DMS79 treated with DMSO at 0.1 percent for 48 hours (cell line): ENCODE measurements at places on chromosomes 7 and 10.

GRCh38 chr7:113349339-113349738 lies 231.0 kb upstream of the SMIM30 start:
- no peak for DNase-seq

DNA sequence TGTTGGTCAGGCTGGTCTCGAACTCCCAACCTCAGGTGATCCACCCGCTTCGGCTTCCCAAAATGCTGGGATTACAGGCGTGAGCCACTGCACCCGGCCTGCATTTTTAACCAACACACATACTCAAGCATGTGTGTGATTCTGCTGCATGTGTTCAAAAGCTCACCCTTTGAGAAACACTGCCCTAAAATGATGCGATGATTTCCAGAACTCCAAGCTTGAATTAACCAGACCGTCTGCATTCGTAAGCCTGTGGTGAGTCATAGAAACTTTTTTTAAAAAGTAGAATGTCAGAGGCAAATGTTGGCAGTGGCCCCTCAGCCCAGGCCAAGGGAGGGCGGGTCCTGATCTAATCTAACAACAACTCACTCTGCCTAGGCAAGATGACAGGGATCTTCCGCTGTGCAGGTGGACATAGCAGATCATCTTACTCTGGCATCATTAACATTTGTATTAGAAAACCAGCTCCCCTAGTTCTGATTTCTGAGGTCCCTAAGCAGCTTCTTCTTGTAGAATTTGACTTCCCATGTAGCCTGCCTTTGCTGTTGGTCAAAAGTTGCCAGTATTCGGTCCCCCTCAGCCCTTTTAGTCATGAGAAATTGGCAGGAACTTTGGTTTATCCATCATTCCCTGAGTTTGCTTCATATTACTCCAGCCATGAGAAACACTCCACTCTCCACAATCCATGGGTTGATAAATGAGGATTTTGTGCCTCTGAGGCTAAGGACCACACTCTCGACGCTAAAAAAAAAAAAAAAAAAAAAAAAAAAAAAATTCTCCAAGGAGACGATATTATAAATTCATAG lies 190.4 kb downstream of the SKIDA1 start:
- no peak for DNase-seq

DNA sequence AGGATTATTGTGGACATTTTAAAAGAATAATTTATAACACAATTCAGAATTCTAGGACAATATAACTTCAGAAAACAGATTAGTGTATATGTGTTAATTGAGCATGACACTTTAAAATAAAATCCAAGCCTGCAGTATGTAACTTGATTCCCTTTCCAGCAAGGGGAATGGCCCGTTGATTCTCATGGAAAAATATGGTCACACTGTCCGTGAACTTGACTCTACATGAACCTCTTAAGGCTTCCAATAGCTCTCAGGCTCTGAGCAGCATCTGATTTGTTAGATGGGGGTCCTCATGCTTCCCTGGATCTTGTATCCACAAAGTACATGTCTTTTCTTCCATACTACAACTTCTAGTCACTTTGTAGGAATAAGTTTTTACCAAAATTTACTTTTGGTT lies 85.5 kb upstream of the AKR1E2 start:
- DNase-seq, result no peak

GRCh38 chr7:128155100-128155740 lies 85.9 kb upstream of the LEP start:
- DNase-seq, result no peak

GRCh38 chr7:120059641-120060040 lies 213.3 kb upstream of the KCND2 start:
- no peak for DNase-seq
